ENCODE measurements at places on chromosomes 6 and 20.

- peak; percentile 86 for DNase-seq
These were observed 4.0 kb upstream of the TUBB2B start for GRCh38 chr6:3231247-3232016.

DNA sequence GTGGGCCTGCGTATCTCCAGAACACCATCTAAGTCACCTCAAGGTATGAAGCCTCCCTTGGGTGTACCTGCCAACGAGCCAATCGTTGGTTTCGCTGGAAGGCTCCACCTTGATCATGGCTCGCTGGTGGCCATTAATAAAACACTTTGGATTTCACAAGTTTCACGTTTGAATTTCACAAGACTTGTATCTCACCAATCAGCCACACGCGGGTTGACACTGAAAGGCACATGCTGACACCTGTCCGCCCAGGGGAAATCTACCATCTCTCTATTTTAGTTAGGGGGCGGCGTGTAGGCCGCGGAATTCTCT, 586 bp upstream of the HMGA1 start:
- DNase-seq: no peak

GRCh38 chr6:166555086-166555485, 31.4 kb downstream of the RAMACL start:
- DNase-seq: no peak

GRCh38 chr20:58228484-58229197, at the start of gene ANKRD60:
Gene ANKRD60, minus strand, starts transcription at chr20:58228653. Its CDS starts 0 bp downstream, at chr20:58228653.
- DNase-seq: no peak

DNA sequence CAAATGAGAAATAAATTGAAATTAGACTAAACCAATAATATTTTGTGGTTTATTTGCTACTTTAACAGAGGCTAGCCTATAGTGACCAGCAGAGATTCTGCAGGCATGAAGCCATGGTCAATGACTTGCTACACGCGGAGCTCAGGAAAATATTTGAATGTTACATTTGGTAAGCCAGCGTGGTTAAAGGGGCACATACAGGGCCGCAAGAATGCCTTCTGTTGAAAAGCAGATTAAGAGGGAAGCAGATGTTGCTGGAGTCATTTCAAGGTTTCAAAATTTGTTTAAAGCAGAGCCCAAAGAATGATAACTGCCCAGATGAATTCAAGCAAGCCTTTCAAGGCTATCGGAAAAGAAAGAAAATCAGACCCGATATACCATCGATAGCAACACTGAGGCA, 294.3 kb upstream of the MAN1A1 start:
- no peak for DNase-seq

DNA sequence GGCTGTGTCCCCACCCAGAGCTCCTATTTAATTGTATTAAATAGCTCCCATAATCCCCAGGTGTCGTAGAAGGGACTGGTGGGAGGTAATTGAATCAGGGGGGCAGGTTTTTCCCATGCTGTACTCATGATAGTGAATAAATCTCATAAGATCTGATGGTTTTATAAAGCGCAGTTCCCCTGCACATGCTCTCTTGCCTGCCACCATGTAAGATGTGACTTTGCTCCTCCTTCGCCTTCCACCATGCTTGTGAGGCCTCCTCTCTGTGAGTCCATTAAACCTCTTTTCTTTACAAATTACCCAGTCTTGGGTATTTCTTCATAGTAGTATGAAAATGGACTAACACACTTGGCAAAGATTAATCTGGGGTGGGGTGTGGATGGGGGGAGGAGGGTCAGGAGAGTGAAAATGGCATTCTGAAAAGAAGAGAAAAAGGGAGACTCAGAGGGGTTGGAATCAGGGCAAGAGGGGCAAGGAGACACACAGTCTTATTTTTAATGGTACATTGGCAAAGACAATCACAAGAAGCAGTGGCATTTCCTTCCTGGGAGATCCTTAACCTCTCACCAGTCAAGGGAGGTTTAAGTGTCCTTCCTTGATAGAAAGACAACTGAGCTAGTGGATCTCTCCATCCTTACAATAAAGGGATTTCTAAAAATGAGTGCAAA, 37.5 kb upstream of the NOX3 start:
- no peak for DNase-seq

GRCh38 chr20:2914160-2914559, 40.9 kb downstream of the PTPRA start:
- no peak for DNase-seq

GRCh38 chr20:34363465-34364222, 571 bp downstream of the ITCH start:
- DNase-seq: peak; percentile 18

DNA sequence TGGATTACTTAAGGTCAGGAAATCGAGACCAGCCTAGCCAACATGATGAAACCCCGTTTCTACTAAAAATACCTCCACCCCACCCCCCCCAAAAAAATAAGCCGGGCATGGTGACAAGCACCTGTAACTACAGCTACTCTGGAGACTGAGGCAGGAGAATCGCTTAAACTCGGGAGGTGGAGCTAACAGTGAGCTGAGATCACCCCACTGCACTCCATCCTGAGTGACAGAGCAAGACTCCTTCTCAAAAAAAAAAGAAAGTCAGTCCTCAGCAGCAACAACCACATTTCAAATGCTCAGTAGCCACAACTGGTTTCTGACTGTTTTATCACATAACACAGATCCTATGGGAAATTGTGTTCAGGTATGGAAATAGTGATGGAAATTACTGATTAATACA, 135.3 kb downstream of the HFE start:
- DNase-seq: no peak

DNA sequence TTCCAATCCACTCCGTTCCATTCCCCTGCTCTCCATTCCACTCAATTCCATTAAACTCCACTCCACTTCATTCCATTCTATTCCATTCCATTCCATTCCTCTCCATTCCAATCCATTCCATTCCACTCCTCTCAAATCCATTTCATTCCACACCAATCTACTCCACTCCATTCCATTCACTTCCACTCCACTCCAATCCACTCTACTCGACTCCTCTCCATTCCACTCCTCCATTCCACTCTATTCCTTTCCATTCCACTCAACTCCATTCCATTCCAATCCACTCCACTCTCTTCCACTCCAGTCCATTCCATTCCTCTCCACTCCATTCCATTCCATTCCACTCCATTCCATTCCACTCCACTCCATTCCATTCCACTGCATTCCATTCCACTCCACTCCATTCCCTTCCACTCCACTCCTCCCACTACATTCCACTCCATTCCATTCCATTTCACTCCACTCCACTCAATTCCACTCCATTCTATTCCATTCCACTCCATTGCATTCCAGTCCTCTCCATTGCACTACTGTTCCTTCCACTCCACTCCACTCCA, 22.6 kb upstream of the DEFB125 start:
- DNase-seq: no peak

DNA sequence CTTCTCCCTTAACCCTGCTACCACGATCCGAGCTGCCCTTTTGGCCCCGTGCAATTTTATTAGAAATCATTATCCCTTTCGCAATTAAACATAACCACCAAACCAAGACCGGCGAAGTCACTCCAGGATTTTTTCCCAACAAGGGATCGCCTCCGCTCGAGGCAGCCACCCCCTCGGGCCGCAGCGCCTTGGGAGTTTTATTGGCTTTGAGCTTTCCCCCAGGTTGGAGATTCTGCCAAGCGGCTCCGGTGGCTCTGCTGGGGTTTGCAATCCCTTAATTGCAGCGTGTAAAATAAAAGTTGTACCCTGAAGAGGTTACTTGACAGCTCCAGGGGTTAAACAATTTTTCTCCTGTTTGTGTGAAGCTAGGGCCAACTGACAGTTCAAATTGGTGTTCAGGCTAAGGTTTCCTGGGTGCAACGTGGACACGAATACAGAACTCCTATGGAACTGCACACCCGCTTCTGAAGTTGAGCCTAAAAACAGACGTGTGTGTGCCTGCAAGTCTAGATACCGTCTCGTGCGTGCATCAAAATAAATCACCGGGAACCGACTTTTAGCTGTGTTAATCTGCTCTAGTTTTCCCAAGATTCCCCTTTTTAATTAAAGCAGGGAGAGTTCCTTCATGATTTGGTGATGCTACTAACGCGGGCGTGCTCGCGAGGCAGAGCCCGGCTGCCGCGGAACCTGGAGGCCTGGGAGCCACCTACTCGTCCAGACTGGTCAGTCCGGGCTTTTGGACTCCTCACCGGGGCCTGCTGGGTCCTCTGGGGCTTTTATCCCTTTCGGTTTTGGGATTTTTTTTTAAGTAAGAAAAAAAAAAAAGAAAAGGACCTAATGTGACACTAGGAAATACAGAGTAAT, 975 bp upstream of the TFAP2A start:
- no peak for DNase-seq

GRCh38 chr6:153831350-153832078, 207.5 kb upstream of the OPRM1 start:
- DNase-seq: no peak

GRCh38 chr6:1641343-1641885, 31.7 kb downstream of the FOXC1 start:
- DNase-seq: no peak

DNA sequence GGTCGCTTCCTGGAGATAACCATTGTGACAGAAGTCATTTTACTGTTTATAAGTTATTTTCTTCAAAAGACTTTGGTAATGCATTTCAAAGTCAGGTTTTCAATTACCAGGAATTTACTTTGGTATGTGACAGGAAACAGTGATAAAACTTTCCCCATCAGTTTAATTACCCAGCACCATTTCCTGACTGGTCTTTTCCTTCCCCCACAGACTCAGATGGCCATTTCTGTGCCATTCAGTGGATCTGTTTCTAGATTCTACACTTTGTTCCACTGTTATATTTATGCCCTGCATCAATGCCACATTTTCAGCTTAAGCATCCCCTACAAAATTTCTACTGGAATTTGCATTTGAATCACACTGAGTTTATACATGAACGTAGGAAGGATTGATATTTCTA, 16.3 kb downstream of the RRBP1 start:
- DNase-seq: no peak

DNA sequence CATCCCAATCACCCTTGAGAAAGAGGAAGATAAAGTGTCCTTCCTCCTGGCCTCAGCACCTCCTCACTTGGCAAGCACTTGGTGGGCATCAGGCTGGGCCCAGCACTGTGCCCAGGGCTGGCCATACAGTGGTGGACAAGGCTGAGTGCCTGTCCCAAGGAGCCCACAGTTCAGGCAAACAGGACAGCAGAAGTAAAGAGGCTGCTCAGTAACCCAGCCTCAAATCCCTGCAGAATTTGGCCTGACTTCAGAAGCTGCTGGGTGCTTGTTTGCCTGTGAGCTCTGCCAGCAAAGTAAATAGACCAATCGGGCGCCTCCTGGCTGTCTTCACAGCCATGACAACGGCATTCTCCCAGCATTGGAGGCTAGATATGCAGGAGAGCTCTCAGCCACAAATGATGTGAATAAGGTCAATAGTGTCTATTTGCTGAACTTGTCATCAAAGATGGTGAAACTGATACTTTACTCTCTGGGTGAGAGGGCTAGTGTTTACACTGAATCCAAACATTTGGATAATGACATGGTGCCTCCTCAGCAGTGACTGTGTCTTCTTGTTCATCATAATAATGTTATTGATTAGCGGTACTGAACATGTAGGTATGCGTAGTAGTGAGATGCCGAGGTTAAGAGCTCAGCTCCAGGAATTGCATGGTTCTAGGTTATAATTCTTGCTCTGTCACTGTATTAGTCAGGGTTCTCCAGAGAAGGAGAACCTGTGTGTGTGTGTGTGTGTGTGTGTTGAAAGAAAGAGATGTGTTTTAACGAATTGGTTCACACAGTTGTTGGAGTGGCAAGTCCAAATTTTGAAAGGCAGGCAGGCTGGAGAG, 36.9 kb upstream of the FANCE start:
- DNase-seq: peak; percentile 61

- no peak for DNase-seq
These were observed 950.8 kb downstream of the HACE1 start for GRCh38 chr6:103908898-103909297.

GRCh38 chr6:155349129-155349528, 34.8 kb upstream of the TFB1M start:
- no peak for DNase-seq

GRCh38 chr6:132344811-132345210, 56.5 kb downstream of the MOXD1 start:
- no peak for DNase-seq

DNA sequence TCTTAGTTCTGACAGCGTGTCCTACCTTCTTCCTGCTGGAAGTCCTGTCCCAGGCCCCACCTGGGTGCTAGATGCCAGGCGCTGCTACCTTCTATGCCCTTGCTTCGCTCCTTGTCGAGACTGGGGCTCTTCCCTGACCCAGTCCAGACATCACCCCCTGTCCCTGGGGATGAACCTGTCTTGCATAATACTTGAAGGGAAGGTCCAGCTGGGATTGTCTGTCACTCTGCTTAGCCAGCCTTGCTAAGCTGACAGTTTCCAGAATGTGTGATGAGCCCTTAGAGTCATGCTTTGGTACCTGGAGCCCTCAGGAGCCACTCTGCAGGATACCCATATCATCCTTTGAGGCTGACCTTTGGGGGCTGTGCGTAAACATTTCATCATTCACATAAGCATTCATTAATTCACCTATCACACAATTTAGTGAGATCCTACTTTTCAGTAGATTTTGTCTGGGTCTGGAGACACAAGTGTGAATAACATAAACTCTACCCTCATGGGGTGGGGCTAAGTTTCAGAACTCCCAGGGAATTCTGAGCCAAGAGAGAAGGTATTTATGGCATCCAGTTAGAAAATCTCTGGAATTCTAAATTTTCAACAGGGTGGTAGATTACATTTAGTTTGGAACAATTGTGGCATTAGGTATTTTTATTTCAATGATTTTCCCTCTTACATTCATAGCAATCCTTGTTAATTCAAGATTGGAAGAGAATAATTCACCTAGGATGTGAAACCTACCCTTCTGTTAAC, 151.1 kb upstream of the HDAC2 start:
- DNase-seq: no peak

GRCh38 chr6:155542036-155542435, 86.4 kb upstream of the NOX3 start:
- no peak for DNase-seq

DNA sequence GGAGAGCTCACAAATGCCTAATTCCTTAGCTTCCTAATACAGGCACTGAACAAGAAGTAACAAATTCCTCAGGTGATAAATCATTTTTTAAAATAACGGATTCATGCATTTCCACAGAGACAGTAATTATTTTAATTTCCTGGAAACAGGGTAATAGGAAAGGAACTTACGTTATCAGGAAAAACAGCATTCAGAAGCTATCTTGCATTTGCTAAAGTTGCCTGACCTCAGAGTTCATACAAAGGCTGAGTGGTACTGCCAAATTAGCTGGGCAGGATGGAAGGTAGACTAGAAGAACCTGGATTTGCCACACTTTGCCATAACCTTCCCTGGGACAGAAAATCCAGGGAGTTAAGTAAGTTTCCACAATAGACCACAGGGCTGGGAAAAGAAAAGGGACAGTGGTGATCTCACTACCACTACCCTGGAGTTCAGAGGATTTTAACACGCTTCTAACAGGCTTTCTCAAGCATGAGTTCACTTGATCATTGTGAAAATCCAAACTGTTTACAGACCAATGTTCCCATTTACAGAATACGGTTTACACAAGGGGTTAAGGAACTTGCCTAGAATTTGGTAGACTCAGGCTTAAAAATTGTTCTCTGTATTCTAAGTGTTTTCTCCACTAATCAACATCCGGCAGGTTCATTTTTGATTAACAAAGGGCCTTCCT, 57.0 kb downstream of the KIF13A start:
- no peak for DNase-seq

Data from tibial nerve (tissue), 4 donors.